ENCODE measurements at places on chromosomes 1 and 21.

- no peak for DNase-seq
These were observed 5.4 kb downstream of the BLACAT1 start for GRCh38 chr1:205450448-205450847.

DNA sequence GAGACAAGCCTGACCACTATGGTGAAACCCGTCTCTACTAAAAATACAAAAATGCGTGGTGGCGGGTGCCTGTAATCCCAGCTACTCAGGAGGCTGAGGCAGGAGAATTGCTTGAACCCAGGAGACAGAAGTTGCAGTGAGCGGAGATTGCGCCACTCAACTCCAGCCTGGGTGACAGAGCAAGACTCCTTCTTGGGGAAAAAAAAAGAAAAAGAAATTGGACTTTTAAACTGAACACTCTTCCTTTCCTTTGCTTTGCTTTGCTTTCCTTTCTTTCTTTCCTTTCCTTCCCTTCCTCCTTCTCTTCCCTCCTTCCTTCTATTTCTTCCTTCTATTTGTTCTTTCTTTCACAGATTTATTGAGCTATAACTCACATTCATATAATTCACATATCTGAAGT is 43.3 kb upstream of the PUM1 start:
- DNase-seq = no peak

DNA sequence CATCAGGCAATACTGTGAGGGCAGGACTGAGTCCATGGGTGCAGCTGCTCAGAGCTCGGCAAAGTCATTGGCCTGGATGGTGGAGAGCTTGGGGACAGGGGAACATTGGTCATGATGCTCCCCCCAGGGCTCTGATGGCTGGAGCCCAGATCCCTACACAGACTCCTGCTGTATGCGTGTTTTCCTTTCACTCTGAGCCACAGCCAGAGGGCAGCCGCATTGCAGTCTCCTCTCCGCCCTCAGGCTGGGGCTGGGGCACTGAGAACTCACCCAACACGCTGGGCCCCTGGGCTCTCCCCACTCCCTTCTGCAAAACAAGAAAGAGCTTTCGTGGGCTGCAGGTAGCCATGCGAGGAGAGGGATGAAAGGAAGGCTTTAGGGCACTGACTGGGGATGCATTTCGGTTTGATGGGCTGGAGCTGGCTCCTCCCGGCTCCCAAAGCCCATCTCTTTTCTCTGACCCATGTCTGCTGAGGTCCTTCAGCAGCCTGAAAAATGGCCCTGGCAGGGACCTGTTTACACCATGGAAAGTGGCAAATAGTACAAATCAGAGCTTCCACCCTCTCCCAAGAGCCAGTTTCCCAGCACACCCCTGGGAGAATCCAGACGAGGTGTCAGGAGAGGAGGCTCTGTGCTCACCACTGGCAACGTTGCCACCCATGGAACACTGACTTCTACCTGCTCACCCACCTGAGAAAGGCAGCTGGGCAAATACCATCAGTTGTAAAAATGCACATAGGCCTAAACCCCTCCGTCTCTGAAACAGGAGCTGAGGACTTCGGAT is 43.8 kb downstream of the CAPN2 start:
- DNase-seq = no peak

GRCh38 chr1:95388031-95388430 is 154.0 kb downstream of the RWDD3 start:
- no peak for DNase-seq

- no peak for DNase-seq
These were observed 160.5 kb upstream of the HMCN1 start for GRCh38 chr1:185573677-185574076.

GRCh38 chr1:223714849-223715603 is 2.7 kb downstream of the CAPN2 start:
- DNase-seq = no peak

GRCh38 chr1:109499661-109500536 is 6.0 kb downstream of the CYB561D1 start:
- no peak for DNase-seq

DNA sequence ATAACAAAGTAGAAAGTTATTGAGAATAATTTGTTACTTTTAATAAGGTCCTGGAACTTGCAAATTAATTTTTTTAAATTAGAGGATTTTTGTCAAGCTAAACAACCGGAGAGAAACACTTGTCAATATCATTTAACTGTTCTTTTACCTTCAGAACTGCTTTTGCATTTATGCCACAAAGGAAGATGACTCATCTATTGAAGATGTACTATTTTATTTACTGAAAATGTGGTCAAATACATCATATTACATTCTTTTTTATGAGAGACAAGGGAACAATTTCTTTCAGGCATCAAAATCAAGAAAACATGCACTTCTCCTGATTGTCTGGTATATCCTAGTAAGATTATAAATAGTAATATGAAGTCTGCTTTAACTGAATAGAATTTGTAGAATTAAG is 558.2 kb upstream of the PRMT6 start:
- DNase-seq = no peak

Data from AG04450 (cell line).